Transverse colon (tissue), 4 donors: ENCODE measurements at places on chromosomes 16 and 17.

- H3K4me3 ChIP-seq = no peak overlapping the region
- H3K36me3 ChIP-seq = no peaks in the 10 kb centered on the region
- H3K27me3 ChIP-seq = no peaks in the 10 kb centered on the region
- DNase-seq = no peak
Measured at GRCh38 chr17:3808701-3809100, 7.7 kb upstream of the ITGAE start.

DNA sequence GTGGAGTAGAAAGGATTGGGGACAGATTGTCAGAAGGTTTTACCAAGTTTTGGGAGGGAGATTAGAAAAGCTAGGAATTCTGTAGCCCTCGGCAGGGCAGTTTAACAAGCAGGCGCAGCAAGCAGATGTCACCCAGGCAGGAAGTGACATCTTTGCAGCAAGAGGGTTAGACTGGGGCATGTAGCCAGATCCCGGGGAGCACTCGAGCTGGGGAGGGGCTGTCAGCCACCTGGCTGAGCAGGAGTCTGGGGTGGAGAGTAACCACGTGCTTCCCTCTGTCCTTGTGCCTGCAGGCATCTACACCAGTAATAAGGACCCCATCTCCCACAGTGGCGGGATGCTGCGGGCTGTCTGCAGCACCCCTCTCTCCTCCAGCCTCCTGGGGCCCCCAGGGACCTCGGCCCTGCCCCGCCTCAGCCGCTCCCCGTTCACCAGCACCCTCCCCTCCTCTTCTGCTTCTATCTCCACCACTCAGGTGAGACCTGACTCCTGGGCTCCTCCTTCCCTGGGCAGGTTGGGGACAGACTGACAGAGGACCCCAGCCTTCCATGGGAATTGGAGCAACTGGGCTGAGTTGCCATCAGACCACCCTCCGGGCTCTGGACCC lies 12.2 kb downstream of the MLLT6 start:
- H3K4me1 ChIP-seq = peaks cover 10% of the 10 kb centered on the region
- H3K27ac ChIP-seq = no peak overlapping the region
- peaks cover 31% of the 10 kb centered on the region for H3K36me3 ChIP-seq
- no peak overlapping the region for H3K4me3 ChIP-seq
- DNase-seq = no peak

DNA sequence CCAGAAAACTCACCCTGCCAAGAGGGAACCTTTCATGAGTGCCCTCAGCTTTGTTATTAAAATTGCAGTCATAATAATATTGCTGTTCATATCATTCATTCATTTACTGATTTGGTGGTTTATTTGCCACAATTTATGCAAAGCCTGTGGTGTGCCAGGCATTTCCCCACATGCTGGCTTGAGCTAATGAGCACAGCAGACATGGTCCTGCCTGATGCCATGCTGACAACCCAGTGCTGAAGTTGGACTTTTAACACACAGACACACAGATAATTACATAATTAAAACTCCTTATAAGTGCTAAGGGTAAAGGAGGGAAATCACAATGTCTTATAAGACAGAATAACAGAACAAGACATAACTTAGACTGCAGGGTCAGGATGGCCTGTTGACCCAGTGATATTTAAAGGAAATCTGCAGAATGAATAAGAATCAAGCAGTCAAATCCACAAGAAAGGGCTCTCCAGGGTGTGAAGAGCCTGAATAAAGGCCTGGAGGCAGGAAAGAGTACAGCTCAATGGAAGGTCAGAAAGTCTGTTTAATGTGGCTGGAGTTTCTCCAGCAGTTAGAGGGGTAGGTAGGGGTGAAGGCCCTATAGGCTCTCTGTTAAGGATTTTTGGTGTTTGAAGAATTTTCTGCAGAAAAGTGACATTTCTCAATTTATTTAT lies 196.9 kb upstream of the CDH11 start:
- no peak overlapping the region for H3K4me3 ChIP-seq
- no peak for DNase-seq

DNA sequence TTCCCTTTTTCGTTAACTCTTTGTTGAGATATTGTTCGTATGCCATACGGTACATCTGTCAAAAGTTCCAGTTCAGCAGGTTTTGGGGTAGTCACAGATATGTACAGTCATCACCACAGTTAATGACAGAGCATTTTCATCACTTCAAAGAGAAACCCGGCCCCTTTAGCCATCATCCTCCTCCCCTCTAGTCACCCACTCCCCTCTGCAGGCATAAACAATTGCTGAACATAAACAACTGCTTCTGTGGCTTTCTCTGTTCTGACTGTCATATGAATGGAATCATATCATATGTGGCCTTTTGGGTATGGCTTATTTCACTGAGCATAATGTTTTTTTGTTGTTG lies 59.3 kb downstream of the RNF213 start:
- no peaks in the 10 kb centered on the region for H3K4me1 ChIP-seq
- H3K27ac ChIP-seq = no peak overlapping the region
- H3K36me3 ChIP-seq = no peaks in the 10 kb centered on the region
- DNase-seq = no peak
- H3K4me3 ChIP-seq = no peak overlapping the region
- H3K27me3 ChIP-seq = no peaks in the 10 kb centered on the region

GRCh38 chr16:50114357-50115129 lies 38.6 kb upstream of the TENT4B start:
- H3K4me1 ChIP-seq = no peaks in the 10 kb centered on the region
- no peaks in the 10 kb centered on the region for H3K27me3 ChIP-seq
- DNase-seq = no peak
- H3K4me3 ChIP-seq = no peak overlapping the region

GRCh38 chr16:56332464-56333079 lies 92.8 kb downstream of the AMFR start:
- H3K27me3 ChIP-seq = no peaks in the 10 kb centered on the region
- no peak overlapping the region for H3K4me3 ChIP-seq
- peak; percentile 67 for DNase-seq

DNA sequence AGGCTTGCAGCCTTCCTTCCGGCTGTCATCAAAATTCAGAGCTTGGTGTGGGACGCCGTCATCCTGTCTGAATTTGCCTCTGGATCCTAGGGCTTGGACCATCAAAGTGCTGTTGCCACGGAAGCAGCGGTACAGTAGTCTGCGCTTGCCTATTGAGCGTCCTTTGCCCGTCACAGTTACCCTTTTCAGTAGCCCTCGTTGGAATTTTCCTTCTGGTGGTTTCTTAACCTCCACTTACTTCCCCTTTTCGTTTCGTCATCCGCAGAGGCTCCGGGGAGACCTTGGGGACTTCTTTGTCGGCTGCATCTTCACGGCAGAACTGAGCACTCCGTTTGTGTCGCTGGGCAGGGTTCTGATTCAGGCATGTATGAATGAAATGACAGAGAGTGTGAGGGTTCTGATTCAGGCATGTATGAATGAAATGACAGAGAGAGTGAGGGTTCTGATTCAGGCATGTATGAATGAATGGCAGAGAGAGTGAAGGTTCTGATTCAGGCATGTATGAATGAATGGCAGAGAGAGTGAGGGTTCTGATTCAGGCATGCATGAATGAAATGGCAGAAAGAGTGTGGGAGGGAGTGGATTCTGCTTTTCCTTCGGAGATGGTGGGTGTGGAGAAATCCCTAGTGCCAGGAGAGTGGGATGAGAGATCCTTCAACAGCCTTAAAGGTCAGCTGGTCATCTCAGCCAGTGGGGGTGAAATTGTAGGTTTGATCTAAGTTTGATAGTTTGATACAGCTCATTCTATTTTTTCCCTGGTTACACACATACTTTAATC lies 8.0 kb downstream of the TLCD3A start:
- H3K27me3 ChIP-seq = no peaks in the 10 kb centered on the region
- no peaks in the 10 kb centered on the region for H3K4me1 ChIP-seq
- H3K4me3 ChIP-seq = no peak overlapping the region
- no peaks in the 10 kb centered on the region for H3K36me3 ChIP-seq

GRCh38 chr16:52446080-52446479 lies 100.9 kb downstream of the TOX3 start:
- H3K4me1 ChIP-seq = no peaks in the 10 kb centered on the region
- no peak overlapping the region for H3K4me3 ChIP-seq
- no peak overlapping the region for H3K27ac ChIP-seq
- DNase-seq = no peak

DNA sequence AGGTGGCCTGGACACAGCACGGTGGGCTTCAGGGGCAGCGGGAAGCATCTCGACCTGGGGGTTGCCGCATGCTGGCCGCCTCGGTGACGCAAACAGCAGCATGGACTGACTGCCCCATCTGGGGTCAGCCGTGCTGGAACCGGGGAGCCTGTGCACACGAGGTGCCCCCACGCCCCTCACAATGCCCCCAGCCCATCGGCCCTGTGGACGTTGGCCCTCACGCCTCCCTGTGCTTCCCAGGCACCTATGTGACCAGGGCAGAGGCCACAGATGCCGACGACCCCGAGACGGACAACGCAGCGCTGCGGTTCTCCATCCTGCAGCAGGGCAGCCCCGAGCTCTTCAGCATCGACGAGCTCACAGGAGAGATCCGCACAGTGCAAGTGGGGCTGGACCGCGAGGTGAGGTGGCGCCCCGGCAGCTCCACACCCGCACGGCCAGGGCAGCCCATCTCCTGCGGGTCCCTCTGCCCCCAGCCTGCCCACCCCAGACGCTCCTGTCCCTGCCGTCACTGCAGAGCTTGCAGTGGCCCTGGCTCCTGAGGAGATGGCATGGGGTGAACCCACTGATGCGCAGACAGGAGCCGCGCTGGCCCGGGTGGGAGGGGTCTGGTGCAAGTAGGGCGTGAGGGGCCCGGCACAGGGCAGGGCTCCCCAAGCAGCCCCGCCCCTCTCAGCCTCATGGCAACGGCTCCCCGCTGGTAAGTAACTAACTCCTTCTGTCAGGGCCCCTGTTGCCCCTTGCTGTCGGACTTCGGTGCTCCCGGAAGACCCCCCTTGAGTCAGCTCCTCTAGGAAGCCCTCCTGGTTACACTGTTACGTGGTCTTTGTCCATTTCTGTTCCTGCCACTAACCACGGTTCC lies 13.6 kb downstream of the CDH15 start:
- H3K36me3 ChIP-seq = no peaks in the 10 kb centered on the region
- H3K4me1 ChIP-seq = no peaks in the 10 kb centered on the region
- no peak for DNase-seq
- no peak overlapping the region for H3K27ac ChIP-seq
- no peak overlapping the region for H3K4me3 ChIP-seq

DNA sequence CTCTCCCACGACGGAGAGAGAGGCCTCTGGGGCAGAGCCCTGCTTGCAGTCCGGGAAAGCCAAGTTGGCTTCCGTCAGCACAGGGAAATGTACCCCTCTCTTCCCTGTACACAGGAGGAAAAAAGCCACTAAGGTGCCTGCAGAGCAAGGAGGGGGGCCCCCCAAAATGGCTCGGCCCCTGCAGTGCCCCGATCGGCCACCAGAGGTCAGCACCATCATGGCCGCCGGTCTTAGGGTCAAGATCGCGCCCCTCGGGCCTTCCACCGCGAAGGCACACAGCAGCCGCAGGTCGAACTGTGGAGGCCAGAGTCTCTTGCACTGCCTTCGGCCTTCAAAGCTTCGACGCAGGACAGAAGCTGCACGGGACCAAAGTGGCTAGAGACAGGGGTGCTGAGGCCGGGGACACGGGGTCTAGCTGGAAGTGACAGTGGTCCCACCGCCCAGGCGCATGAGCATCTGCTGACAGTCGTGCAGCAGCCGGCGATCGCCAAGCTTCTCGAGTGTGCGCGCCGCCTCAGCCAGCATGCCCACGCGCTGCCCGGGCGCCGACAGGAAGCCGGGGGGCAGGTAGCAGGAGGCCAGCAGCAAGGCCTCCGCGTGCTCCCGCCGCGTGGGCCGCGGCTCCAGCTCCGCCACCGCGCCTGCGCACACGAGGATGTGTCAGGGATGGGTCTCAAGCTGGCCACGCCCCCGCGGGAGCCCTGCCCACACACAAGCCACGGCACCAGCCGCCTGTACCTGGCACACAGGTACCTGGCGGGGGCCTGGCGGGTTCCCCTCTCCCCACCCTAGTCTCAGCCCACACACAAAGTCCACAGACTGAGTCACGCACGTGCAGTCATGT lies 24.4 kb downstream of the SREBF1 start:
- H3K27ac ChIP-seq = peak overlapping the region; percentile 60
- DNase-seq = peak; percentile 74
- H3K4me3 ChIP-seq = no peak overlapping the region
- no peaks in the 10 kb centered on the region for H3K36me3 ChIP-seq
- H3K4me1 ChIP-seq = peaks cover 11% of the 10 kb centered on the region

DNA sequence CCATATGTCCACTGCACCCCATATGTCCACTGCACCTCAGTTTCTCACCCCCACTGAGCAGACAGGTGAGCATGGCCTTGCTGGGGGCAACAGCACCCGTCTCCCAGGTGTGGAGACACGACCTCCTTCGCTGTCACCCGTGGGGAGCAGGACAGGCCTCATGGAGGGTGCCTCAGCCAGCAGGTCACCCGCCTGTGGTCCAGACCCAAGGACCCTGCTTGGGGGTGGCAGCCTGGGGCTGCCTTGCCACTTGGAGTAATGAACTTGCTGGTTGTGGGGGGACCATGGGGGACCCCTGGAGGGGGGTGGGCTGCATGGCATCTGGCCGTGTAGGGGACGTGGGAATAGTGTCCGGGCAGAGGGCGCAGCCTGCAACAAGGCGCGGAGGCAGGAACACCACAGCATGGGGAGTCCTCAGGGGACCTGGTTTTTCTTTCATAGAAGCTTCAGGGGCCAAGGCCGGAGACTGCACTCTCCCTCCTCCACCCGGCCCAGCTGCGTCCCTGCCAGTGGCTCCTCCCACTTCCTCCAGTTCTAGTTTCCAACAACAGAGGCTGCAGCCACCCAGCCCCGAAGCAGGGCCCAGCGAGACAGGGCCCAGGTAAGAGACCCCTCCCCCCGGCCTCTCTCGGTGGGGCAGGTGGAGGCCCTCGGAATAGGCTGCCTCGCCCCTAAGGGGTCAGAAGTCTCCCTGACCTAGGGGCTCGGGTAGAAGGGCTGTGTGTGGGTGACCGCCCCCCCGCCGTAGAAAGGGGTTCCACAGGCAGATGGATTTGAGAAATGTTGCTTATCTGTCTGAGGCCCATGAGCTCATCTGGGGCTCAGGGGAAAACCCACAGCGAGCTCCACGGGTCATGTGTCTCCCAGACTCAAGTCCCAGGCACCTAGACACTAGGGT lies at the start of gene NHLRC4:
TSS of gene NHLRC4 (plus strand) at position 531 of the 898 bp plus-strand sequence. CDS start 1,043 bp downstream, outside the sequence.
- H3K27me3 ChIP-seq = peaks cover 36% of the 10 kb centered on the region
- H3K4me1 ChIP-seq = peaks cover 33% of the 10 kb centered on the region
- H3K4me3 ChIP-seq = no peak within 1 kb of the TSS

DNA sequence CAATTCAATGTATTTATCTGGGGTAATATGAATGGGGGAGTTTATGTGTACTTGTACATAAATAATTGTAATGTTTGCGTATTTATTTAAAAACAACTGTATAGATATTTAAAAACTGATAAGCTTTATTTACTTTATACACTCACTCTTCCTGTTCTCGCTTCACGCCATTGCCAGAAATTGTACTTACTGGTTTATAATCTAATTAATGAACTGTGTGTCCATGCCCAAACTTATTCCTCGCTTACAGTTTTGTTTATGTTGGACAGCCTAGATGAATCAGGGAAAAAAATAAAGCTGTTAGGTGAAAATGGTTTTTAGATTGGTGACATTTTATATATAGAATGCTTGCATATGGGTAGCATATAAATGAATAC lies 30.8 kb downstream of the AATF start:
- no peaks in the 10 kb centered on the region for H3K27me3 ChIP-seq
- DNase-seq = no peak
- H3K4me3 ChIP-seq = no peak overlapping the region
- H3K36me3 ChIP-seq = no peaks in the 10 kb centered on the region
- no peaks in the 10 kb centered on the region for H3K4me1 ChIP-seq

GRCh38 chr16:58937661-58938060 lies 203.5 kb upstream of the GOT2 start:
- H3K4me3 ChIP-seq = no peak overlapping the region
- no peak for DNase-seq
- no peaks in the 10 kb centered on the region for H3K27me3 ChIP-seq
- no peaks in the 10 kb centered on the region for H3K4me1 ChIP-seq
- no peaks in the 10 kb centered on the region for H3K36me3 ChIP-seq
